Testis (tissue), 5 donors: ENCODE measurements at places on chromosomes 11 and 22. TPM values are rescaled to one million over a fixed set of nuclear protein-coding genes. Genes with fewer than 3 reads are reported as not detected.

- no peaks in the 10 kb centered on the region for H3K27me3 ChIP-seq
- no peaks in the 10 kb centered on the region for H3K36me3 ChIP-seq
- no peak overlapping the region for H3K27ac ChIP-seq
- DNase-seq, result peak; percentile 73
- H3K4me1 ChIP-seq, result peaks cover 4% of the 10 kb centered on the region
These were observed 29.2 kb downstream of the SC5D start for GRCh38 chr11:121321614-121322243.

DNA sequence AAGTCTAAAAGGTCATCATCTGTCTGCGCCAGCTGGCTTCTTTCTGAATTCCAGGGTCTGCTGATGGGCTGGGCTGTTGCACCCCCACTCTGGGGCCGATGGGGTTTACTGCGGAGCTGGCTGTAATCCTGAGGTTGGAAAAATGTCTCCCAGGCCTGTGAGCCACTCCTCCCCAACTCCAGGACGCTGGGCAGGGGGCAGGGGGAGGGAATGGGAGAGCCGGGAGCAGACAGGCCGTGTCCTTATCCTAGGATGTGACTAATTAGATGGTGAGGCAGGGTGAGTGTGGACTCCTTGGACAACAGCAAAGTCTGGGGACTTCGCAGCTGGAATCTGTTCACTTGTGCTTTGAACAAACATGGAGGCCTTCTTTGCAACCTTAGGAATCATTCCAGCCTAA, 48.7 kb downstream of the LRRC32 start:
- H3K36me3 ChIP-seq, result no peaks in the 10 kb centered on the region
- no peaks in the 10 kb centered on the region for H3K4me1 ChIP-seq
- H3K27me3 ChIP-seq, result no peaks in the 10 kb centered on the region

DNA sequence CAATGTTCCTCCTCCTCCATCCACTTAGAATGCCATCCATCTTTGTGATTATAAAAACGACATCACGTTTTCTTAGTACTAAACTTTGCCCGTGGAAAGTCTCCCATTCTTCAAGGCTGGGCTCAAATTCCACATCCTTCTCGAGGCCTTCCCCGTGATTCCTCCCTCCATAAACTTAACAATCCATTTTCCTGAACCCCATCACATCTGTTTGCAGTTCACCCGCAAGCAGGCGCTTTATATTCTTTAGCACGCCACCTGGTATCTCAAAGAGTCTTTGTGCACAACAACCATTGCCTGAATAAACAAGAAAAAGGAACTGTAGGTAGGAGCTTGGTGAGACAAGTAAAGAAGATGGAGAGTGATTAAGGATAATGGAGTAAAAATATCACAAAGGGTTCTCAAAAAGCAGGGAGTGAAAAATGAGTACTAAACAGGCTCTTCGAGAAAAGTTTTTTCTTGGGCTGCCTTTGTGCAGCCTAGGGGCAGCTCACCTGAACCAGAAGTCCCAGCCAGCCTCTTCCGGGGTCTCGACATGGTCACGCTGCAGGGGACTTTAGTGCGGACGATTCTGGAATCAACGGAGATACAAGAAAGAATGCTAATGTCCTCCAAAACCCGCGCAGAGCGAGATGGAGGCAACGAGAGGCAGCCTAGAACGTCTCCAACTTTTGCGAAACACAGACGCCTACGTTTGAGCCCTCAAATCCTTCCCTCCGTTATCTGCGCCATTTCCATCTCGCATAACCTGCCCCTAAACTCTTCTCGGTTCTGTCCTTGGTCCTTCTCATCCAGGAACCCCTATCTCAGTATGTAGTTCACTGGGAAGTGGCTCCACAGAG, 585 bp downstream of the THYN1 start:
- H3K4me3 ChIP-seq, result peak overlapping the region; percentile 94
- peak overlapping the region; percentile 72 for H3K27ac ChIP-seq
- H3K36me3 ChIP-seq, result no peaks in the 10 kb centered on the region
- peaks cover 10% of the 10 kb centered on the region for H3K4me1 ChIP-seq
- no peaks in the 10 kb centered on the region for H3K27me3 ChIP-seq

The ANO9 gene
- total RNA-seq, result 1.9 TPM

- no peak for DNase-seq
- no peak overlapping the region for H3K4me3 ChIP-seq
- no peak overlapping the region for H3K27ac ChIP-seq
- no peaks in the 10 kb centered on the region for H3K27me3 ChIP-seq
These were observed 18.4 kb downstream of the TMEM135 start for GRCh38 chr11:87056091-87056490.

DNA sequence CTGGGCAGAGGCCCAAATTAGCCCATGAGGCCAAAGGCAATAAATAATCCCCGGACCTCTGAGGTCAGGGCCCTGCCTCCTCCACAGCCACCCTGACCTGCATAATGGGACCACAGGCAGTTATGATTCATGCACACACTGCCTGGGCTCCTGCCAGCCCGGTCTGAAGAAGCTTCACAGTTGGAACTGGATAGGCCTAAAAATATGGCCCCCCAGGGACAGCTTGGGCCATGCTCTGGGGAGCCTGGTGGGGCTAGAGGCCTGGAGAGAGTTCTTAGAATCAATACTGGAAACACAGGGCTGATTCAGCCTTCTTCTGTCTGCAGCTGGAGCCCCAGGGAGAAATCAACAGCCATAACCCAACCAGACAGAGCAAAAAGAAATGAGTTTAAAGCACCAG, 112.8 kb upstream of the CADM1 start:
- DNase-seq, result no peak
- H3K27ac ChIP-seq, result no peak overlapping the region
- H3K27me3 ChIP-seq, result no peaks in the 10 kb centered on the region
- H3K4me3 ChIP-seq, result no peak overlapping the region
- H3K36me3 ChIP-seq, result no peaks in the 10 kb centered on the region
- H3K4me1 ChIP-seq, result no peaks in the 10 kb centered on the region

The OR10A2 gene
- not detected for total RNA-seq

The MMP12 gene
- not detected for total RNA-seq

DNA sequence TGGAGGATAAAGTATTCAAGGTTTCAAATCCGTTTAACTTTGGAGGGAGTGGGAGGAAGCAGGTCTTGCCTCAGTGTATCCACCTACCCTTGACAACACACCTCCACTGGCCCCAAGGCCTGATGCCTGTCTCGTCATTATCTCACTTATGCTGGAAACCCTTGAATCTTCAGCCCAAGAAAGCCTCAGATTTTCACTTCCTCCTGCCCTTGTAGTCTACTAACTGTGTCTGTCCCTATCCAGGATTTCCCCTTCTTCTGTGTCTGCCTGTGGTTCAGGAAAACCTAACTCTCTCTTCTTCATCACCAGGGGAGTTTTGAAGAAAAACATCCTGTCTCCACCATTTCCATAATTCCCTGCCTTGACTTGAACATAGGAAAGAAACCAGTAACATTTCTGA, 56.1 kb downstream of the SYT9 start:
- no peak for DNase-seq
- no peaks in the 10 kb centered on the region for H3K4me1 ChIP-seq
- H3K36me3 ChIP-seq, result no peaks in the 10 kb centered on the region
- H3K4me3 ChIP-seq, result no peak overlapping the region

DNA sequence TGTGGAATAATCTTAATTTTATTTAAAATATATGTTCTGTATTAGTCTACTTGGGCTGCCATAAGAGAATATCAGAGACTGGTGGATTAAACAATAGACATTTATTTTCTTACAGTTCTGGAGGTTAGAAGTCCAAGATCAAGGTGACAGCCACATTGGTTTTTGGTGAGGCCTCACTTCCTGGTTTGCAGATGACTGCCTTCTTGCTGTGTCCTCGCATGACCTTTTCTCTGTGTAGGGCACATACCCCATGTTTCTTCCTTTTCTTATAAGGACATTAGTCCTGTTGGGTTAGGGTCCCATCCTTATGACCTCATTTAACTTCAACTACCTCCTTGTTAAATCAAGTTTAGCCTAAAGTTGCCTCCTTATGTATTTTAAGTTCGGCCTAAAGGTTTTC, 202.7 kb upstream of the MPPED2 start:
- DNase-seq, result no peak
- H3K27me3 ChIP-seq, result no peaks in the 10 kb centered on the region
- H3K4me3 ChIP-seq, result no peak overlapping the region
- no peaks in the 10 kb centered on the region for H3K36me3 ChIP-seq
- H3K27ac ChIP-seq, result no peak overlapping the region

GRCh38 chr22:44547371-44547770, 49.3 kb upstream of the RTL6 start:
- H3K4me3 ChIP-seq, result no peak overlapping the region
- no peak overlapping the region for H3K27ac ChIP-seq
- no peaks in the 10 kb centered on the region for H3K4me1 ChIP-seq
- H3K36me3 ChIP-seq, result no peaks in the 10 kb centered on the region
